Stimulated activated CD4-positive, alpha-beta T cell treated with anti-CD3 and anti-CD28 coated beads, TNF-alpha, amount 100 ng/mL, for 1 hour (primary cell): ENCODE measurements at places on chromosomes 7 and 10.

GRCh38 chr10:55183993-55184392 is 383.0 kb upstream of the PCDH15 start:
- DNase-seq = no peak

- no peak for DNase-seq
Observed at GRCh38 chr7:8251195-8251594, 10.8 kb downstream of the ICA1 start.

- DNase-seq = no peak
Observed at GRCh38 chr10:25934621-25935139, 651 bp downstream of the MYO3A start.

GRCh38 chr7:116170180-116170579 is 40.2 kb upstream of the TES start:
- DNase-seq = no peak

- DNase-seq = no peak
Observed at GRCh38 chr7:120842121-120842621, 15.8 kb downstream of the TSPAN12 start.

GRCh38 chr10:48653944-48654698 is 30.6 kb upstream of the WDFY4 start:
- no peak for DNase-seq
